ENCODE measurements at places on chromosomes 6 and 20. TPM values are rescaled to one million over a fixed set of nuclear protein-coding genes. Genes with fewer than 3 reads are reported as not detected.

Gene TEAD3
- 7.4 TPM for total RNA-seq

Gene RHAG
- total RNA-seq: not detected

Gene PHACTR1
- 0.08 TPM for total RNA-seq

Gene PCSK2
- not detected for total RNA-seq

Gene INSM1
- not detected for total RNA-seq

Gene KCNQ5
- 0.82 TPM for total RNA-seq

Gene NMBR
- total RNA-seq: not detected

Gene C6orf15
- total RNA-seq: not detected

Gene ALDH5A1
- 1.7 TPM for total RNA-seq

Gene TINAG
- not detected for total RNA-seq

Gene TAAR2
- total RNA-seq: not detected

Gene METTL24
- 0.59 TPM for total RNA-seq

Gene TRERF1
- 1.2 TPM for total RNA-seq

Gene BCAS4
- 22.5 TPM for total RNA-seq

Gene BPIFB4
- 0.23 TPM for total RNA-seq

Gene HDGFL1
- total RNA-seq: not detected

Gene OPRM1
- total RNA-seq: not detected

Gene TGM3
- total RNA-seq: not detected

Gene EYA4
- under 0.01 TPM for total RNA-seq

Gene PNRC1
- total RNA-seq: 20.1 TPM

Gene MAS1
- total RNA-seq: not detected

Gene BTN1A1
- not detected for total RNA-seq

Gene TP53INP2
- 1.3 TPM for total RNA-seq

Gene PKIG
- 110 TPM for total RNA-seq

Gene COL9A1
- not detected for total RNA-seq

Gene NRN1
- 8.7 TPM for total RNA-seq

Gene MYLK2
- total RNA-seq: not detected

Gene MCHR2
- total RNA-seq: not detected

Gene MICA
- total RNA-seq: 118 TPM

Gene OR12D3
- total RNA-seq: not detected

Gene CCR6
- total RNA-seq: not detected

Gene TMEM74B
- total RNA-seq: not detected

Gene NFKBIE
- 1.5 TPM for total RNA-seq

Gene LIN28B
- total RNA-seq: not detected

Gene TAAR6
- not detected for total RNA-seq

Gene SLC22A23
- total RNA-seq: 25.2 TPM

Gene OTOR
- total RNA-seq: not detected

Gene MYH7B
- total RNA-seq: 0.47 TPM

Gene TFAP2D
- total RNA-seq: not detected

Gene PTK6
- under 0.01 TPM for total RNA-seq

Gene DIDO1
- 24.8 TPM for total RNA-seq

Gene TRIM10
- not detected for total RNA-seq

Gene SLC4A11
- total RNA-seq: 1.2 TPM

Gene LY6G5C
- not detected for total RNA-seq

Gene IPCEF1
- total RNA-seq: not detected

Gene TRIM31
- total RNA-seq: not detected

Gene EBF4
- total RNA-seq: 0.75 TPM

Gene ARMH2
- total RNA-seq: not detected

Gene NEURL2
- total RNA-seq: 3.5 TPM

Gene NKAIN2
- not detected for total RNA-seq

Gene HLA-A
- 455 TPM for total RNA-seq
